CD4-positive, alpha-beta T cell treated with Interferon gamma for 1 hour (primary cell): ENCODE measurements at places on chromosomes 7 and 10.

- DNase-seq = no peak
Measured at GRCh38 chr10:104262055-104262454, 6.9 kb upstream of the GSTO2 start.

GRCh38 chr7:3732395-3733005 lies 431.4 kb downstream of the SDK1 start:
- DNase-seq = no peak

- no peak for DNase-seq
Measured at GRCh38 chr7:83065714-83066113, 97.0 kb downstream of the PCLO start.

GRCh38 chr7:144936314-144936713 lies 100.5 kb upstream of the TPK1 start:
- DNase-seq = no peak

GRCh38 chr7:80464211-80464610 lies 47.7 kb downstream of the GNAT3 start:
- no peak for DNase-seq

DNA sequence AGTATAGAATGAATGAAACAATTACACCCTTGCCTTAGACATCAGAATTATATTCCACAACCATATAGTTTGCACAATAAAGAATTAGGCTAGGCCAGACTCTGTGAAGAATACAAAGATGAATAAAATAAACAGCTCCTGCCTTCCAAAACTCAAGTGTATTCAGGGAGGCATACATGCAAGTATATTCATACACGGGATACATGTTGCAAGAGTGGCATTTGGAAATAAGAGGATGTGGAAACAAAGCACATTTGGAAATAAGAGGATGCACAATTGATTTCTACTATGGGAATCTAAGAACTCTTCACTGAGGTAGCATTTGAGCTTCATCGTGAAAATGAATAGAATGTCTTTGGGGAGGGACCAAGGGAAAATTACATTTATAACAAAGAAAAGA lies 27.0 kb upstream of the TMEM26 start:
- DNase-seq = no peak

GRCh38 chr7:116041615-116042014 lies 11.1 kb upstream of the TFEC start:
- DNase-seq = no peak

GRCh38 chr7:151886783-151887182 lies 9.9 kb upstream of the PRKAG2 start:
- no peak for DNase-seq

DNA sequence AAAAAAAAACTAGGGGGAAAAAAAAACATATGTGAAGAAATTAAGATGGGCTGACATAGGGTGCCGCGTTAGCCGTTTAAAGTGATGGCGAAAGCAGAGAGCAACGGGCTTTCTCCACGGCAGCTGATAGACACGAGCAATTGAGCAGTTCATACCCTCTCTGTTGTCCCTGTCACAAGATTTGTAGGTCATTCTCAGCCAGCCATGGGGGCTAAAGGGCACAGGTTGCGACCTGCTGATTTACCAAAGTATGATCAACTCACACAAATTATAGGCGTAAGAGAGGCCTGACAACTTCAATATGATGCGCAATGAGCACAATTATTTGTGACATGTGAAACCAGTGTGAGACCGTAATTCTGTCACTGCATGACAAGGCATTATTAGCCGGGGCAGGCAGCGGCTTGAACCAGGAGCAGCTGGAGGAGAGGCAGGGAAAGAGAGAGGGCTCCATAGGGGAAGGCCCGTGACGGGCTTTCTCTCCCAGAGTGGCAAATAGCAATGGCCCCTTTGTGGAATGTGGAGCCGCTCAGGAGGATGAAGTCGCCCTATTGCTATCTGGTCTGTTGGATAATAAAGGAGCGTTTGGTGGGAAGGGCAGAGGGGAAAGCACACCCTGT lies 195.1 kb upstream of the HABP2 start:
- no peak for DNase-seq

GRCh38 chr10:112826018-112826697 lies 123.9 kb upstream of the TCF7L2 start:
- no peak for DNase-seq

- no peak for DNase-seq
Measured at GRCh38 chr7:92402920-92403759, 44.1 kb upstream of the GATAD1 start.

GRCh38 chr10:36188461-36188860 lies 546.4 kb upstream of the FZD8 start:
- no peak for DNase-seq

GRCh38 chr10:116082206-116082605 lies 190.8 kb downstream of the GFRA1 start:
- no peak for DNase-seq

- no peak for DNase-seq
Measured at GRCh38 chr7:105639667-105640493, 58.6 kb upstream of the EFCAB10 start.

DNA sequence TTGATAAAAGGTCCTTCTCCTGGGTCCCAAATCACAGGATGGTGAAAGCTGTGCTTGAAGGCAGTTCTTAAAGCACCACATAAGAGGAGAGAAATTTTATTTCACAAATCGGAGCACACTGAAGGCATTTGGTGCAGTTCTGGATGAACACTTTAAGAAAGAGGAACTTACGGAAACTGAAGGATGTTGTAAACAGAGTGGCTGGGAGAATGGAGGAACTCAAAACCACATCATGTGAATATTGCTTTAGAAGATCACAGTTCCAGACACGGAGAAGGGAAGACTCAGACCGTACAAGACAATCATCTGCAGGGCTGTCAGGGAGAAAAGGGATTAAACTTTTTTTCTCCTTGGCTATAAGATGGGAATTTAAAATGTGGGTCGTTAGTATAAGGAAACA lies 9.0 kb upstream of the GPR141 start:
- no peak for DNase-seq

- DNase-seq = no peak
Measured at GRCh38 chr7:129540340-129540739, 38.0 kb downstream of the SMKR1 start.

DNA sequence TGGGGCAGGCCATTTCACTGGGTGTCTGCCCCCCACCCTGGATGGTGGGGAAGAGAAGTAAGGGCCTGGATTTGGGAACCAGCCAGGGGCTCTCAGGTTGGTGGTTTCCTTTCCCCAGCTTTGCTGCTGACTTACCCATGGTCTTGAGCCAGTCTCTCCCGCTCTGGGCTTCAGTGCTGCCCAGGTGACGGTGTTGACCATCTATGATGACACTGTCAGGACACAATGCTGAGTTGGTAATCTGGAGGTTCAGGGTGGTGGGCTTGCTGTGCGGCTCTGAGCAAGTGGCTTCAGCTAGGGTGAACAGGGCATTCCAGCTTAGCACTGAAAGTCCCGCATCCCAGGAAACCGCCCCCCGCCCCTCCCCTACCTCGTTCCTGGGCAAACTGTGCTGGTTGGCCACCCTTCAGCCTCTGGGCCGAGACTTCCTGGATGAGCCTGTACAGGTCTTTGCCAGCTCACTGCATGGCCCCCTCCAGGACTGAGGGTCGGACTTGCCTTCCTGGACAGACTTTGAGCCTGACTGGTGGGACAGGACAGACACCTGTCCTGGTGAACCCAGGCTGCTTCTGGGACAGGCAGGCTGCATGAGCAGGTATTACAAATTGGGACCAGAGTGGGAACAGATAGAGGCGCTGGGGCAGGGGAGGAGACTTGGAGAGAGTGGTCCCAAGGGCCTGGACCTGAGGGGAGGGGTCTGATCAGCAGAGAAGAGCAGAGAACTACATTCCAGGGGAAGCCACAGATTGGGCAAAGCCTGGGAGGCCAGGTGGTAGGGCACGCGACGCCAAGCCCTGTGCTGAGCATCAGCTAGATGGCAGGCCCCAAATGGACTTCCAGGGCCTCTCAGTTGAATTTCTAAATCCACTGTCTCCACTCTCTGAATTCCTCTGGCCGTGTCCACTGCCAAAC lies 19.9 kb upstream of the ZMIZ1 start:
- DNase-seq = no peak

DNA sequence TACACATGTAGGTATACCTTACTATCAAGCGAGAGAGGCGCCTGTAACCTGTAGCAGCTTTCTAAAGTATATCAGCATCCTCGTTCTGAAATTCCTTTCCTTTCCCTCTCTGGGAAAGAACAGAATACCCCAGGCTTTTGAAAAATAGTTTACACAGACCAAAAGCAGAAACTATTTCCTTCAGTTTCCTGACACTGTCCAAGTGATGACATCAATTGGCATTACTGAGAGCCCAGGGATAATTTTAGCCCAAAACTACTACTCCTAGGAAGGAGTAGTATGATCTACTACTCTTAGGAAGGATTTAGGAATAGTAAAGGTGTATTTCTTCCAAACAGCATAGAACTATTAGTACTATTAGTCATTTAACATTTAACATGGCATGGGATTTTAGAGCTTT lies 6.0 kb downstream of the GNG11 start:
- DNase-seq = no peak

DNA sequence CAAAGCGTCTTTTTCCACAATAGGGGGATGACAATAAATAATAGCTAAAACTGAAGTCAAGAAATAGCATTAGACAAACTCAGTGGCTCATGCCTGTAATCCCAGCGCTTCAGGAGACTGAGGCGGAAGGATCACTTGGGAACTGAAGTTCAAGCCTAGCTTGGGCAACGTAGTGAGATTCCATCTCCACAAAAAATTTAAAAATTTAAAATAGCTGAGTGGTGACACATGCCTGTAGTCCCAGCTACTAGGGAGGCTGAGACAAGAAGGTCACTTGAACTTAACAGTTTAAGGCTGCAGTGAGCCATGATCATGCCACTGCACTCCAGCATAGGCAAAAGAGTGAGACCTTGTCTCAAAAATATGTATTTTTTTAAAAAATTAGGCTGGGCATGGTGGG lies 107.9 kb downstream of the AKR1D1 start:
- no peak for DNase-seq

- DNase-seq = no peak
Measured at GRCh38 chr10:110324201-110324804, 19.6 kb upstream of the SMNDC1 start.

- no peak for DNase-seq
Measured at GRCh38 chr10:131881104-131881880, 19.5 kb upstream of the PPP2R2D start.

DNA sequence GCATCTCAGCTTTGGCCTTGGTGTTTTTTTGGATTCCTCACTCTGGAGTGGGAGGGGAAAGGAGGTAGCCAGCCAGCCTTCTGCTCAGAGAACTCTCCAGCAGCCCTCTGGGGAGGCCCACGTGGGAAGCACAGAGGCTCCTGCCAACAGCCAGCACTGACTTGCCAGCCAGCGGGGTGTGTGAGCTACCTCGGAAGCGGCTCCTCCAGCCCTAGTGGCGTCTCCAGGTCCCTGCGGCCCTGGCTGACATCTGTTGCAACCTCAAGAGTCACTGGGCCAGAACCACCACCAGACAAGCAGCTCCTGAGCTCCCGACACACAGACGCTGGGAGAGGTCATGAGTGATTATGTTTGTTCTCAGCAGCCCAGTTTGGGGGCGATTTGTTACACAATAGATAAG lies 180.2 kb upstream of the FZD8 start:
- DNase-seq = no peak

- DNase-seq = no peak
Measured at GRCh38 chr10:10294881-10295529, 722.7 kb upstream of the CELF2 start.

DNA sequence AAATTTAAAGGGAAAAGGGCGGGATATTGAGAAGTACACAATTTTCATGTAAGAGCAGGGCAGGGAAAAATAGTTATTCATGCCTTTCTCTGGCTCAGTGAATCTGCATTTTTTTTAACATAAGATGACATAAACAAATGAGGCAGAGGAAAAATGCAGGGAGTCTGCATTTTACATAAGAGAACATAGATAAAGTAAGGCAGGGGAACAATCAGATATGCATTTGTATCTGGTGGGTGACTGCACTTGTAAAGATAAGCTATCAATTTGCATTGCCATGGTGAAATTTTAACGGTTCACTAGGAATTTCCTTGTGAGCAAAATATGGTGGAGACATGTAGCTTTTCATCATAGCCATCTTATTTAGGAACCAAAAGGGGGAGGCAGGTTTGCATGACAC lies 33.5 kb downstream of the ALOX5 start:
- no peak for DNase-seq

GRCh38 chr7:55288070-55288824 lies 76.9 kb upstream of the LANCL2 start:
- no peak for DNase-seq

DNA sequence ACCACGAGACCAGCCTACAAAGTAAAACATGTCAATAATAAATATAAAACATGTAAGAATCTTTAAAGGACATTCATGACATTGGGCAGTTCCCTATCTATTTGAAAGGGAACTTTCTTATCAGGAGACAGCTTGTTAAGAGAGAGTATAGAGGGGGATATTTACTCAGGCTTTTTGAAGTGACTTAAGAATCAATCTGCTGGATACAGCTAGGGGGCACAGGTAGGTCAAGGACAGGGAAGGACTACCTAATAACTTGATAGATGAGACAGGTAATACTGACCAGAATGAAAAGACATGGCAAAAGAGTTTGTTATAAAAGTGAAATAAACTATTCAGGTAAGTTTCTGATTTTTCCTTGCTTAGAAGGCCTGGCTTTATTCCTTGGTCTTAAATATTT lies 21.8 kb upstream of the LRRD1 start:
- DNase-seq = no peak

GRCh38 chr10:89035461-89035860 lies 44.9 kb downstream of the FAS start:
- DNase-seq = no peak

DNA sequence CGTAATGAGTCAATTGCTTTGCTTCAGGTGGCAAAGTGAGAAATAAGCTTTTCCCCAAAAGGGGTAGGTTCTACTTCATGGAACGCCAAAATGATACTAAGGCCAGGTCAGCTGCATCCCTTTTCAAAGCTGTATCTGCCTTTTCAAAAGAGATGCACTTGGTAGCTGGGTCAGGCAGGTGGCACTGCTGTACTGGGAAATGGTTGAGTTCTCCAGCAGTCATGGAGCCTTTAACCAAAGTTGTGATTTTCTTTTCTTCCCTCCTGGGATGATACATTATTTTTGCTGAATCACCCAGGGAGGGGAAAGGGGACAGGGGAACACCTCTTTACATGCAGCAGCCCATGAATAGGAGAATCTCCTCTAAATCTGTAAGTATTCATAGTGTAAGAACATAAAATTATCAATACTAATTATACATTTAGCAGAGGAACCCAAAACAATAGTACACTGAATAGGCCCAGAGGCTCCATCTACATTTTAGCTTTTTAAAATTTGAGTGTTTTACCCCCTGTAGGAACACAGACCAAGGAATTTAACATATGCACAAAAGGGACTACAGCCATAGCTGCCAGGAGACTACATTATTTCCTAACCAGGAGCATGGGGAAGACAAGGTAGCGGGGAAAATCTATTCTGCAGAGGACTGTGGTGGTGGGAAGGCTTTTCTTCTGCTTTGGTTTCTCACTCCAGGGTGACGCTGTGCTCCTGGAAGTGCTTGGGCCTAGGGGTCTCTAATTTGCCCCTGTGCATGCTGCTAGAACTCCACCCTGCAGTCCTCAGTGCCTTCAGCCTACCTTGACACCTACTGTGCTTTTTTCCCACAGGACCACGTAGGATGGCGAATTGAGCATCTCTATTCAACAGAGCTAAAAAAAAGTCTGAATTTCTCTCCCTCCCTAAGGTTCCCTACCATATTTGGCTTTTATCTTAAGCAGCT lies 6.4 kb upstream of the GPR22 start:
- peak; percentile 32 for DNase-seq
